Activated T-helper 1 cell treated with anti-CD3 and anti-CD28 coated beads, Interleukin-12 subunit alpha, Interleukin-12 subunit beta, Interleukin-2, Interleukin-4 antibody, amounts not matched to agents 30 ng/mL and 10 ng/mL and 1 ng/mL, durations not matched to agents 14 hours and 24 hours and 36 hours (primary cell): ENCODE measurements at places on chromosomes 4 and X. TPM values are rescaled to one million over a fixed set of nuclear protein-coding genes. Genes with fewer than 3 reads are reported as not detected.

The USO1 gene
- 44.5 and 48.6 TPM in 2 replicates for total RNA-seq

The NALF2 gene
- 1.2 TPM in 2 replicates for total RNA-seq

The JCHAIN gene
- not detected in 2 replicates for total RNA-seq

The AFP gene
- total RNA-seq: not detected in 2 replicates

The PAGE2 gene
- total RNA-seq: not detected in 2 replicates

The CXCL10 gene
- total RNA-seq: 6.5 and 6.6 TPM in 2 replicates

The SULT1B1 gene
- 0.17 and 0.26 TPM in 2 replicates for total RNA-seq

The CXCL1 gene
- total RNA-seq: not detected in 2 replicates

The RBM10 gene
- 62.0 and 64.1 TPM in 2 replicates for total RNA-seq

The CCSER1 gene
- total RNA-seq: not detected in 2 replicates

The RNF212 gene
- 0.93 and 1.5 TPM in 2 replicates for total RNA-seq

The FAM47A gene
- total RNA-seq: not detected in 2 replicates

GRCh38 chr4:92333016-92333415, 29.2 kb downstream of the GRID2 start:
- no peak for DNase-seq

DNA sequence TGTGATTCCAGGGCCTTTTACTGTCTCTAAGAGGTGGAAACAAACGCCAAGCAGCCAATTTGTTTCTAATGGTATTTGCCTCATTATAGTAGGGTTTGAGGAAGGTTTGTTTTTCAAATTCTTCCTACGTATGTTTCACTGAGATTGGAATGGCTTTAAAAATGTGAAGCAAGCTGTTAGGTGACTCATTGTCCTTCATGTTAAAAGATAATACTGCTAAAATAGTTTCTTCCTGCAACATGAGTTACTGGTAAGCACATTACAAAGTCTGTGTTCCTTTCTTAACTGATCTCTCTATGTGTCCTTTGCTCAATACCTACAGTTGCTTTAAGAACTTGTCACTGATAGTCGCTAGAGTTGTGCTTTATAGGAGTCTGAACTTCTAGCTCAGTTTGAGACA, 1183.9 kb downstream of the RPA4 start:
- no peak for DNase-seq

- no peak for DNase-seq
Measured at GRCh38 chr4:55256787-55257186, 89.3 kb upstream of the SRD5A3 start.

- DNase-seq: no peak
Measured at GRCh38 chr4:119286377-119287002, 35.4 kb downstream of the FABP2 start.

DNA sequence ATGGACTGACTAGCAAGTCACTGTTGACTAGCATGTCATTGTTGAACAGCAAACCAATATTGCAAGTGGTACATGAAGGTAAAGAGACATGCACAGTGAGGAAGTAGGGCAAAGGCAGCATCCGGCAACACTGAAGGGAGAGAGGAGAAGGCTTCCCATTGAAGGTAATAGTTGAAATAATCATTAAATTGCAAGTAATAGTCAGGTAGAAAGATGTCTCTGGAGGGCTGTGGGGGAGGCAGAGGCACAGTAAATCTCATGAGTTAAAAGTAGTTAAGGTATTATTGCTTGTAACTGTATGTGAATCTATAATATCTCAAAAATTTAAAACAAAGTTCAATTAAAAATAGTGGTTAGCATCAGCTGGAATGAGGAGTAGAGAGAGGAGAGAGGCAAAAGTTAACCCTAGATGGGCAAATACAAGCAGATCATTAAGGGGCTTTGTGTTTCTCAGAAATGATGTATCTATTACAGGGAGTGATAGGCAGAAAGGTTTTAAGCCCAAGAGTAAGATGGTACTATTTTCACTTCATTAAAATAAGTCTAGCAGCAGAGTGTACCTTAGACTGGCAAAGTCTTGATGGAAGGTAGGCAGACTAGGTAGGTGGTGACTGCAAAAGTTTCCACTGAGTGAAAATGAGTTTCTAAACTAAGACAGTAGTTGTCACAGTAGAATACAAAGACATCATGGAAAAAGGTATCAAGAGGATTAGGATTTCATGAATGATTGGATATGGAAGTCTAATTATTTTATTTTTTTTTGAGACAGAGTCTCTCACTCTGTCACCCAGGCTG, 776.6 kb downstream of the RAB28 start:
- DNase-seq: no peak

DNA sequence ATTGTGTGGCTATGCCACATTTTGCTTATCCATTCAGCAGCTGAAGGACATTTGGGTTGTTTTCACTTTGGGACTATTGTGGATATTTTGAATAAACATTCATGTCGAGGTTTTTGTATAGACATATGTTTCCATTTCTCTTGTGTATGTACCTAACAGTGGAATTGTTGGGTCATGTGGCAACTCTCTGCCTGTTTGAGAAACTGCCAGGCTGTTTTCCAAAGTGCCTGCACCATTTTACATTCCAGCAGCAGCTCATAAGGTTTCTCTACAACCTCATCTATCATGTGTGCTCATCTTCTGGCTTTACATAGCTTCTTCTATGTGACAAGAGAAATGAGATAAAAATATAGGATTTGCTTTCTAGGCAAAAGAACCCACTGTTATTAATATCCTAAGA, 29.5 kb upstream of the TSPAN5 start:
- DNase-seq: no peak

GRCh38 chrX:45980726-45981125, 564.5 kb downstream of the ZNF674 start:
- no peak for DNase-seq

GRCh38 chr4:13267091-13267490, 217.0 kb downstream of the RAB28 start:
- no peak for DNase-seq

DNA sequence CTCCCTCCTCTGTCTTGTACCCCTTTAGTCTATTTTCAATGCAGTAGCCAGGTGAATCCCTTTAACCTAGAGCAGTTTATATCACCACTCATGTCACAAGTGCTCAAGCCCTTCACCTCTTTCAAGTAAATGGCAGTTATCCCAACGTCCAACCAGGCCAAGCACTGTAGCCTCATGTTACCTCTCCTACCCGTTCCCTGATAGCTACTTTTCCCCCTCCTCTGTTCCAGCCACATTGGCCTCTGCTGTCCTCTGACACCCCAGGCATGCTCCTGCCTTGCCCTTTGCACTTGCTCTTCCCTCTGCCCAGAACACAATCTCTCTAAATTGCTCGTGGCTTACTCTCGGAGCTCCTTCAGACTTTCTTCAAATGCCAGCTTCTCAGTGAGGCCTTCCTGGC, 15.2 kb downstream of the GUCY1B1 start:
- no peak for DNase-seq

DNA sequence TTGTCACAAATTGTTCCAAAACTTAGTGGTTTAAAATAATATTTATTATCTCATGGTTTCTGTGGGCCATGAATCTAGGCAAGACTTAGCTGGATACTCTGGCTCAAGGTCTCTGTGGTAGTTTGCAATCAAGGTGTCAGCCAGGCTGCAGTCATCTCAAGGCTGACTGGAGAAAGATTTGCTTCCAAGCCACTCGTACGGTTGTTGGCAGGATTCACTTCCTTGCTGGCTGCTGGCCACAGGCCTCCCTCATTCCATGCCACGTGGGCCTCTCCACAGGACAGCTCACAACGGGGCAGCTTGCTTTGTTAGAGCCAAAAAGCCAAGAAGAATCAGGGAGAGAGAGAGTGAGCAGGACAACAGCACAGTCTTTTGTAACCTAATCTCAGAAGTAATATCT, 101.4 kb downstream of the WWC2 start:
- no peak for DNase-seq

- DNase-seq: no peak
Measured at GRCh38 chr4:55757356-55757952, 62.1 kb upstream of the EXOC1L start.

DNA sequence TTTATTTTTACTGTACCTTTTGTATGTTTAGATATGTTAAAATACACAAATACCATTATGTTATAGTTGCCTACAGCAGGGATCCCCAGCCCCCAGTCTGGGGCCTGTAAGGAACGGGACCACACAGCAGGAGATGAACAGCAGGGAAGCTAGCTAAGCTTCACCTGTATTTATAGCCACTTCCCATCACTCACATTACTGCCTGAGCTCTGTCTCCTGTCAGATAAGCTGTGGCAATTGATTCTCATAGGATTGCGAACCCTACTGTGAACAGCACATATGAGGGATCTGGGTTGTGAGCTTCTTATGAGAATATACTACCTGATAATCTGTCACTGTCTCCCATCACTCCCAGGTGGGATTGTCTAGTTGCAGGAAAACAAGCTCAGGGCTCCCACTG, 73.9 kb downstream of the BMPR1B start:
- no peak for DNase-seq

GRCh38 chr4:158139086-158139485, 33.7 kb downstream of the GASK1B start:
- no peak for DNase-seq

DNA sequence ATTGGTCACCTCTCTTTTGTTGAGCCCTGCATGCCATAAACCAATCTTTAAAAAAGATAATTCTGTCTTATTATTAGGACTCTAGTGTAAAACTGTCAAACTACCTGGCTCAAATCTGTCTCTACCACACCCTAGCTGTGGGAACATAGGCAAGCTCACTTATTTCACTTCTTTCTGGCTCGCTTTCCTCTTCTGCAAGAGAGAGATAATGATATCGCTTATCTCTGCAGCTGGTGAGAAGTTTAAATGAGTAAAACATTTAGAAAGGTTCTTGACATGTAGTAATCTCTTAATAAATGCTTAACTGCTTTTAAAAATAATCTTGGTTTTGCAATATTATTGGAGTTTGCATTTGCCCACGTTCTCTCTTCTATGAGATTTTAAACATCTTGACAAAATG, 1109.2 kb downstream of the RAPGEF2 start:
- DNase-seq: no peak

- DNase-seq: no peak
Measured at GRCh38 chr4:71540749-71541269, 202.0 kb downstream of the SLC4A4 start.

DNA sequence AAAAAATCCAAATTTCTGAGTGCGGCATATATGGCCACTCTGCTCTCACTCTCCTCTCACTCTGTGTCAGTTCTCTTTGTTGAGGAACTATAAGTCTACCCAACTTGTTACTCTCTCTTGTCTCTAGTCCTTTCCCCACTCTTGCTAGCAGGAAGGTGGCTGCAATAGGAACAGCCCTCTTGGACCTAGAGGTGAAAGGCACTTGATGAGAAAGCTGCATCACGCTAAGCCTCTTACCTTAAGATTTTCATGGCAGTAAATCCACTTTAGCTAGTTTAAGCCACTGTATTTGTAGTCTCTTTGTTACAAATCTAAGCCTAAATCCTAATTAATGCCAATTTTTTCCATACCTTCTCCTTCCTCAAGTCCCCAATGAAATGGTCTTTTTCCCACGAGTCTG, 189.9 kb downstream of the NKX6-1 start:
- no peak for DNase-seq
